Cardiac septum (tissue), 1 donor: ENCODE measurements at places on chromosomes 5 and 9. TPM values are rescaled to one million over a fixed set of nuclear protein-coding genes. Genes with fewer than 3 reads are reported as not detected.

DNA sequence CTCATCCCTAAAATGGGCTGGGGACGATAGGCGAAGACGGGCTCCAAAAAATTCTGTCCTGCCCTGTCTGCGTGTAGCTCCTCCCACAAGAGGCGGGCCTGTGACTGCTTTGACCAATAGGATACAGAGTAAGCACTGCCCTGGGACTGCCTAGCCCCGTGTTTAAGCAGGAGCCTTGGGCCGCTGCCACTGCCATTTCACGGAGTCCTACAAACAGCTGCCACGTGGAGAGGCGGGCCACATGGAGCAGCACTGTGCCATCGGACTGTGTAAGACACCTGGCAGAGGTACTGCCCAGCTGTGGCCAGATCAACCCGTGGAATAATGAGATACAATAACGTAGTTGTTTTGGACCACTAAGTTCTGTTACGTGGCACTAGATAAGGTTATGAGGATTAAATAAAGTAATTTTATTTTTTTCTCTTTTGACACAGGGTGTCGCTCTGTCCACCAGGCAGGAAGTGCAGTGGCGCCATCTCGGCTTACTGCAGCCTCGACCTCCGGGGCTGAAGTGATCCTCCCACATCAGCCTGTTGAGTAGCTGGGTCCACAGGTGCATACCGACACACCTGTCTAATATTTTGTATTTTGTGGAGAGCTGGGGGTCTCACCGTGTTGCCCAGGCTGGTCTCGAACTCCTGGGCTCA, 87.2 kb downstream of the LMNB1 start:
- DNase-seq = no peak

GRCh38 chr9:89505911-89506310, 8.0 kb upstream of the SEMA4D start:
- DNase-seq = no peak

GRCh38 chr9:68505681-68506409, 34.8 kb downstream of the TMEM252 start:
- no peak for DNase-seq

DNA sequence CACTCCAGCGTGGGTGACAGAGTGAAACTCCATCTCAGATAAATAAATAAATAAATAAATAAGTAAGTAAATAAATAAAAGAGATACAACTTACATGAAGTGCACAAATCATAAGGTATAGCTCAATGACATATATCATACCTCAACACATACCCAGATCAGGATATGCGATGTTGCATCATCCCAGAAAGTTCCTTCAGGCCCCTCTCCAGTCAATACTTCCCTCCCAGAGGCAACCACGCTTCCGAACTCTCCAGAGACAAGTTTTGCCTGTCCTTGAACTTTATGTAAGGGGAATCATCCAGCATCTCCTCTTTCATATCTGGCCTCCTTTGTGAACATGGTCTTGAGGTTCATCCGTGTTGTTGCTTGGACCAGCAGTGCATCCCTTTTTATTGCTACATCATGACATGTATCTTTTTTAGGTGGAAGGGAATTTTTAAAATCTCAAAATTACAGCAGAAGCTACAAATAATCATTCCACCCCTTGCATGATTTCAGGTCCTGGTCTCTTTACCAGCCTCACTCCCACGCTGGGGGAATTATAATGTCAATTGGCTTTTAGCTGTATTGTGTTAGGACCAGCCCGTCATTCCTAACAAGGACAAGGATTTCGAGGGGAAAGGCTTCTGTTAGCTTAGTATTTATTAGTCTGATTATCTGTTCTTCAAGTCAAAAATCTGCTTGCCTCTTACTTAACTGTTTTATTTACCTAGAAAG, 32.9 kb upstream of the AOPEP start:
- no peak for DNase-seq

DNA sequence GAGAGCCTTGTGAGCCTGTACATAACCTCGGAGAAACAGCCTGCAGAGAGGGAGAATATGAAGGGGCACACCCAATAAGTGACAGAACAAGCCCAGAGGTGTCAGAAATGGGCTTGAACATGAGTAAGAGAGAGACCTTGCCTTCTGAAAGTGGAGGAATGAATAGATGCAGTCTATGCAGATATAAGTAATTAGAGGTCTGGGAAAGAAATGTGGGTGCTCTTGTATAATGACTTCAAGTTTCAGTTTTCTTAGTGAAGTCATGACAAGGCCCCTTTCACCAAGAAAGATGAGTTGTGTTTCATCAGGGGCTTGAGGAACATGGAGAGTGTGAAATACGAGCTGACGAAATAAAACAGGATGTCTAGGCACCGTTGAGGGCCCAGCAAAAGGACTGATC, 15.1 kb downstream of the GRAMD2B start:
- DNase-seq = no peak

GRCh38 chr9:95090871-95091577, 226.5 kb downstream of the FANCC start:
- DNase-seq = no peak

- DNase-seq = no peak
Observed at GRCh38 chr5:37989884-37990283, 150.0 kb upstream of the GDNF start.

DNA sequence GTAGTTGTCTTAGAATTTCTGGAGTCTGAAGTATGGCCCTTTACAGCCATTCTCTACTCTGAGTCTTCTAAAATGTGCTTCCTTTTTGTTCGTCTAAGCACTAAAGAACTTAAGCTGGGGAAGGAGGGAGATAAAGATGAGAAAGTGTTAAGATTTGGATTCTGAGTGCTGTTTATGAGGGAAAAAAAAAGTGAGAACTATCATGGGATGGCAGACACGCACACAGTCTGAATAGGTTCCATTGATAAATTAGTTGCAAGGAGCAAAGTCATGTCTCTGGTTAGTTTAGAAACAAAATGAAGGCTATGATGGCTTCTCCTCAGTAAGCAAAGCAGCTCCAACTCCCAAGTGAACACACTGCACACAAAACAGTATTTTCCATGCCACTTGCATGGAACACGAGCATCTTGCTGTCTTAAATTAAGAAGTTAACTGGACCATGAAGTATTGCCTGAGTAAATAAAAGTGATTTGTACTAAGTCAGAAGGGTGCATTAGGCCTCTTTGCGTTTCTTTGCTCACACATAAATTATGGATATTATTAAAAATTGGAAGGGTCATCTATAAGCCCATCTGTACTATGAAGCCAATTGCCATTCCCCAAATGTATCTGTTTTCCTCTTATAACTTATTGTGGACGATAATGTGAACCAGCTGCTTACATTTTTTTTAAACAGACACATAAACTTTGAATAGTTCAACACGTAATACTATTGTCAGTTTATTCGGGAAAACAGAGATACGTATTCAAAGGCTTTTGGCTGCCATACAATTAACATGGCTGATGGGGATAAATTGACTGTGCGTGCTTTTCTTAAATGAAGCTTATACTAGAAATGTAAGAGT, 199.3 kb downstream of the SGCD start:
- DNase-seq = no peak

DNA sequence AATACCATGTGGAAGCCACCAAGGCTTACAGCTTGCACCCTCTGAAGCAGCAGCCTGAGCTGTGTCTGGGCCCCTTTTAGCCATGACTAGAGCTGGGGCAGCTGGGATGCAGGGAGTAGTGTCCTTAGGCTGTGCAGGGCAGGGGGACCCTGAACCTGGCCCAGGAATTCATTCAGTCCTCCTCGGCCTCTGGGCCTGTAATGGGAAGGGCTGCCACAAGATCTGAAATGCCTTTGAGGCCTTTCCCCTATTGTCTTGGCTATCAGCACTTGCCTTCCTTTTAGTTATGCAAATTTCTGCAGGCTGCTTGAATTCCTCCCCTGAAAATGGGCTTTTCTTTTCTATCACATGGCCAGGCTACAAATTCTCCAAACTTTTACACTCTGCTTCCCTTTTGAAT, 9.0 kb downstream of the GPR150 start:
- no peak for DNase-seq

DNA sequence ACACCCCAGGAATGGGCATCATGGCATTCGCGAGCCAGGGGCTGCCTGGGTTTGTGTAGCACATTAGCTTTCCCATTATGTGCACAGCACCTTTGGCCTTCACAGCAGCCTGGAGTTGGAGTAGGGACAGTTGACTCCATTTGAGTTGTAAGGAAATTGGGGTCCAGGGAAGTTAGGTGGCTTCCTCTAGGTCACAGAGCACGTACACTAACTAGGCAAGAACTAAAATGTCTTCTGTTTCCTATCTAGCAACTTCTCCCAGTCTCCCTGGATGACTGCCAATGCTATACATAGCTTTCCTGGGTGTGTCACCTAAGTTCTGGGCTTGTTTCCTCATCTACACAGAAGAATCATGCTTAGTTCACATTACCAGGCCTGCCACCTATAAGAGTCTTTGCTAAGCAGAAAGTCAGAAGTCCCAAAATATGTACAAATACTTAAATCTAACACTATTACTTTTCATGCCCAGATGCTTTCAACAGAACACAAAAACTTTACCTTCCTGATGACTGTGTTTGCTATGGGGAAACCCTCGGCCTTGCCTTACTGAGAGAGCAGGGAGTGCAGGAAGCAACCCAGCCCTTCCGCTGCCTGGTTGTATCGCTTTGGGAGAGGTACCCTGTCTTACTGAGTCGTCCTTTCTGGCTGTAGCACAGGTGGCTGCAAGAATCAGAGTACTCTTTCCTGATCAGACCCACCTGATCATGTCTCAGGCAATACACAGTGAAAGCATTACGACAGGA, 12.0 kb downstream of the MACROH2A1 start:
- no peak for DNase-seq

GRCh38 chr9:89425024-89425805, 72.7 kb downstream of the SEMA4D start:
- no peak for DNase-seq

DNA sequence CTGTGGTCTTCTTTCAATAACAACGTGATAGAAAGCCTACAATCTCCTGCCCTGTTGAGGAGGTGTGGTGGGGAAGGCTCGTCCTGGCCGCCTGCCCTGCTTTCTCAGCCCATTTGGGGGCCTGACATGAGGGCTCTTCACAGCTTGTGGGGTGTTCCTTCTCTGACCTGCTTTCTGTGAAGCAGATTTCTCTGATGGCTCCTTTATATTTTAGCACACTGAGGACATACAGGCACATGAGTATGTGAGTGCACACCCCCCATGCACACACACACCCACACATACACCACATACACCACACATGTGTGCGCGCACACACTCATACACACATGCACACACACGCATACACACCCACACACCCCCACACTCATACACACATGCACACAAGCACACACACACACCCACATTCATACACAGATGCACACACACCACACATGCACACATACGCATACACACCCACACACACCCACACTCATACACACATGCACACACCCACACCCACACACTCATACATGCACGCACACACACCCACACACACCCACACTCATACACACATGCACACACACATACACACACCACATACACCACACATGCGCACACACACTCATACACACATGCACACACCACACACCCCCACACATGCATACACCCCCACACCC, 117.5 kb downstream of the COL5A1 start:
- no peak for DNase-seq

- DNase-seq = no peak
Observed at GRCh38 chr9:83665580-83666200, 42.1 kb downstream of the UBQLN1 start.

DNA sequence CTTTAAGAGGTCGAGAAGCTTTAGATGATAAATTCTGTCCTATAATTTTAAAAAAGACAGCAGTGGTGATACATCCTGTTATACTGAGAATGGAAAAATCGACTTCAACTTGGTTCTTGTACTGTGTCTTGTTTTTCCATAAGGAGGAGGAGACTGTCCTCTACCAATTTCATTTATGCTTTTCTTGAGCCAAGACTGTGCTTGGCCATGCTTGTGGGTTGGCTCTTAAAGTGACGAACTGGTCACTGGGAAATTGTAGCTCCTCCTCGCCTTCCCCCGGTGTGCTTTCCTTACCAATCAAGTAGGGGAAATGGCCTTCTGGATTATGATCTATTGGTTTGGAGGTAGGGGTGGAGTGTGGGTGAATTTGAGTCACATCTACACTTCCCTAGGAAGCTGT, 67.1 kb upstream of the HSPB3 start:
- no peak for DNase-seq

DNA sequence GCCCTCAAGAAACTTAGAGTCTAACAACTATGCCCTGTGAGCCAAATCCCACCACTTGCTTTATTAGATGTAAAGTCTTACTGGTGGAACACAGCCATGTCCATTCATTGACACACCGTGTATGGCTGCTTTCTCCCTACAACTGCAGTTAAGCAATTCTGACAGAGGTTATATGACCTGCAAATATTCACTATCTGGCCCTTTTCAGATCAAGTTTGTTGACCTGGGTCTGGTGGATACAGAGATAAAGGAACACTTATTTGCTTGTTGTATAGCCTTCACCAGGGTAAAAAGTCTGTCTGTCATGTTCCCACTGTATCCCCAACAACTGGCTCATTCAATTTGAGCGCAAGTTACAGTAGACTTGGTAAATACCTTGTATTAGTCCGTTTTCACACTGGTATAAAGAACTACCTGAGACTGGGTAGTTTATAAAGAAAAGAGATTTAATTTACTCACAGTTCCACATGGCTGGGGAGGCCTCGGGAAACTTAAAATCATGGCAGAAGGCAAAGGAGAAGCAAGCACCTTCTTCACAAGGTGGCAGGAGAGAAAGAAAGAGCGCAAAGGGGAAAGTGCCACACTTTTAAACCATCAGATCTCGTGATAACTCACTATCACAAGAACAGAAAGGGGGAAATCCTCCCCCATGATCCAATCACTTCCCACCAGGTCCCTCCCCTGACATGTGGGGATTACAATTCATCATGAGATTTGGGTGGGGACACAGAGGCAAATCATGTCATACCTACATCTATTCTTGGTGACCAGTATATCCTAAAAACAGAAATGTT, 27.9 kb downstream of the DEPDC1B start:
- DNase-seq = no peak

DNA sequence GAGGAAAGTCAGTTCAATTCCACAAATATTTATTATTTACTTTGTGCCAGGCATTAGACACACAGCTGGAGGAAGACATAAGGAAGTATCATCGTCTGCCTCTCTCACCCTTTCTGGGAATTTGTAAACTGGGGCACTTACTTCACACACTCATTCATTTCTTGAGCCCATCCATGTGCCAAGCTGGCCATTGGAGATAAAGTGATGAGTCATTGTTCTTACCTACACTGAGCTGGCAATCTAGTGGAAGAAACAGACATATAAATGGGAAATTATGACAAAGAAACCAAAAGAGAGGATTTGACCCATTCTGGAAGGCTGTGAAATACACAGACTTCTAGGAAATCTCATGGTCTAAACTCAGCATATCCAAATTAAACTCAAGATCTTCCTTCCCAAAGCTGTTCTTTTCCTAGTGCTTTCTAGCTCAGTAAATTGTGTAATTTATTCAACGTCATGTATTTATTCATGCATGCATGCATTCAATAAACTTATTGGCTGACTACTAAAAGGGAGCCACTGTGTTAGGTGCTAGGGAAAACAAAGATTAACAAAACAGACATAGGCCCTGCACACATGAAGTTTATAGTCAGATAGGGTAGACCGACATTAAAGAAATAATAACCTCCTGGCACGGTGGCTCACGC, 65.3 kb downstream of the SH3RF2 start:
- no peak for DNase-seq

Gene PCDHGB5
- 13.9 TPM for total RNA-seq

Gene SH3TC2
- total RNA-seq = 2.5 TPM

Gene HNRNPH1
- total RNA-seq = 222 TPM

Gene ALAD
- 68.2 TPM for total RNA-seq

Gene F2RL2
- total RNA-seq = 3.4 TPM

Gene IFNA21
- total RNA-seq = not detected

Gene CEL
- total RNA-seq = 0.59 TPM

Gene PKD2L2
- 0.62 TPM for total RNA-seq

Gene GAPVD1
- 31.1 TPM for total RNA-seq

Gene PAIP1
- 118 TPM for total RNA-seq

Gene FUT7
- total RNA-seq = 0.22 TPM
